Esophagus (tissue), 2 donors: ENCODE measurements at places on chromosomes 5 and 9. TPM values are rescaled to one million over a fixed set of nuclear protein-coding genes. Genes with fewer than 3 reads are reported as not detected.

BTNL9 gene
- polyA plus RNA-seq: 18.5 TPM

LCN10 gene
- 14.9 TPM for polyA plus RNA-seq

TMOD1 gene
- 3.2 TPM for polyA plus RNA-seq

AK8 gene
- 0.58 TPM for polyA plus RNA-seq

SHOC1 gene
- 0.18 TPM for polyA plus RNA-seq

SLC36A3 gene
- polyA plus RNA-seq: not detected

ENDOG gene
- 21.0 TPM for polyA plus RNA-seq

LCN9 gene
- polyA plus RNA-seq: not detected

TMEM232 gene
- 0.65 TPM for polyA plus RNA-seq

PLCXD3 gene
- polyA plus RNA-seq: 0.10 TPM

FOXD4 gene
- 0.37 TPM for polyA plus RNA-seq

TSSK1B gene
- polyA plus RNA-seq: 0.01 TPM
